ENCODE measurements at places on chromosomes 11 and 22.
A peak's percentile ranks its signal among the peaks of the same experiment; 100 is the strongest.

GRCh38 chr11:115981814-115982471, 477.7 kb upstream of the CADM1 start:
- no peak for DNase-seq

GRCh38 chr11:60981515-60981914, 10.0 kb downstream of the CD6 start:
- no peak for DNase-seq

DNA sequence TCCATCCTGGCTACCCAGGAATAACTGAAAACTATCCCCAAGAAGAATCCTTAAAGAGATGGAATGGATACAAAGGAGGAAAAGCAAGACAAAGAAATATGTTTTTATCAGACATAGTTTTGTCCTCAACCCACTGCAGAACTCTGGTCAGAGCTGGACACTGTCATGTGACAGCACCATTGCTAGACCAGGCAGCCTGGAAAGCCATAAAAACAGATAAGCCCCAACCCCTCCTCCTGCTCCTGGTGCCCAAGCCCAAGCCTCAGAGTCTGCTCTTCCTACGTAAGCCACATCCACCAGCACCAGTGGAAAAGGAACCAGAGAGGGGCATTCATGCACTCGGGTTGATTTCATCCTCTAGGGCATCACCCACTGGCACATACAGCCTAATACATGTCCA, 116.9 kb downstream of the TRIM29 start:
- no peak for DNase-seq

DNA sequence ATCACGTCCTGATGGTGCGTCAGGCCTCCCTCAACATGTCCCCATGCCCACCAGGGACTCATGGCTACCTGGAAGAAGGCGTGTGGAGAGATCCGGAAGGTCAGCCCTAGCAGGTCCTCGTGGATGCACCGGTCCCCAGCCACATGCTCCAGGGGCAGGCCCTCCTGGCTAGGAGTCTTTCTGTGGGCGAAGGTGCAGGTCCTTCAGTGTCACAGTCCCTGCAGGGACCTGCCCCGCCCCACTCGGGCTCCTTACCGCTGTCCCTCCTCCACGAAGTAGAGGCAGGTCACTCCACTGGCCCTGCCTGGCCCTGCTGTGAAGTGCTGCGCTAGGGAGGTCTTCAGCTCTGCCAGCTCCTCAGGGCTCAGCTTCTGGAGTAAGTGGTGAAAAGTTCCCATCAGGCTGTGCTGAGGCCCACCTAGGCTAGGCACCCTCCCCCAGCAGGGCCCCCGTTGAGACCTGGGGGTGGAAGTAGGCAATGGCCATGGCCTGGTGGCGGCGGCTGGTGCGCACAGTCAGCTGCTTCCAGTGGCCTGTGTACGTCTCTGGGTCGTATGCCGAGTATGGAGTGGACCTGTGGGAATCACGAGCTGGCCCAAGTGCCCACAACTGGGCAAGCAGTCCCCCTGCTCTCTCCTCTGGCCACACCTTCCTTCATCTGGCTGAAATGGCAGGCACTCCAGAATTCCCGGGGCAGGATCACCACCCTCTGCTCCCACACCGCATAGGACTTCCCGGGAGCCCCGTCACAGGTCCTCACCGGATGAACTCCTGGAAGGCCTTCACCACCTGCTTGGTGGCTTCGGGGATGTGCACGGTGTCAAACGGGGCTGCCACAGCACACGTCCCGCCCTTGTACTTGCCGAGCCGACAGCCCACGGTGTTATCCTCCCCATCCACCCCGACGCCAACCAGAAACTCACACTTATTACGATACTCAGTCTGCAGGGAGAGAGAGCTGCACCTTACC, 1.1 kb upstream of the RANBP1 start:
- no peak for DNase-seq

- peak; percentile 66 for DNase-seq
Observed at GRCh38 chr11:120883404-120884080, 140.4 kb upstream of the TBCEL start.

GRCh38 chr11:65574811-65575567, 864 bp upstream of the EHBP1L1 start:
- DNase-seq = no peak

GRCh38 chr11:30017445-30017895, 640 bp upstream of the KCNA4 start:
- DNase-seq = no peak

- no peak for DNase-seq
Observed at GRCh38 chr22:45521178-45521577, 18.5 kb downstream of the FBLN1 start.

DNA sequence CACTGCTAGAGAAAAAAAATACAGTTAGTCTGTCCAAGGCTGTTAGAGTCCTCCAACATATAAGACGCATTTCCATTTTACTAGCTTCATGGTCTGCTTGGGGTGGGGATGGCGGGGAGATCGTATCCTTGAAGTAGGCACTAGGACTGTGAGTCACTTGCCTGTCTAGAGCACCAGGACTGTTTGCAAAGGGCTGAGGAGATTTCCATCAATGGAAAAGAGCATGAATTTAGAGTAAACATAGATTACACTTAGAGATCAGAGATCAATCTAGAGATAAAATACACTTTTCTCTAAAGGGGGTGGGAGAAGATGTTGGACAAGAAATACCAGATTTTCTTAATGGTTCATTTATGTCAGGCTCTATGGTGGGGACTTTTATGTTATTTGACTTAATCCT, 1.7 kb upstream of the MS4A7 start:
- no peak for DNase-seq

DNA sequence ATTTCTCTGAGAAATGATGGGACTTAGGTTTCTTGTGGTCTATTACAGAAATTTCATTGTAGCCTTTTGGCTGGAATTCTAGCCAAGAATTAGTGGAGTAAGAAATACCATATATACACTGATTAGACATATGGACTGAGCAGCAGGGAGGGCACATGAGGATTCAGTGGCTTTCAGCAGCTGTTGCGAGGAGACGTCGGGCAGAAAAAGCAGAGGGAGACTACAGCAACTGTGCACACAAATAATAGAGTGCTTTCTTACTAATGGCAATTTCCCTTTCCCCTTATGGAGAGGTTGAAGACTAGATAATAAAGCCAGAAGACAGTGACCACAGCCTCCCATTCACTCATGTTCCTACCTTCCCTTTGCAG, 35.4 kb upstream of the CCDC34 start:
- no peak for DNase-seq

DNA sequence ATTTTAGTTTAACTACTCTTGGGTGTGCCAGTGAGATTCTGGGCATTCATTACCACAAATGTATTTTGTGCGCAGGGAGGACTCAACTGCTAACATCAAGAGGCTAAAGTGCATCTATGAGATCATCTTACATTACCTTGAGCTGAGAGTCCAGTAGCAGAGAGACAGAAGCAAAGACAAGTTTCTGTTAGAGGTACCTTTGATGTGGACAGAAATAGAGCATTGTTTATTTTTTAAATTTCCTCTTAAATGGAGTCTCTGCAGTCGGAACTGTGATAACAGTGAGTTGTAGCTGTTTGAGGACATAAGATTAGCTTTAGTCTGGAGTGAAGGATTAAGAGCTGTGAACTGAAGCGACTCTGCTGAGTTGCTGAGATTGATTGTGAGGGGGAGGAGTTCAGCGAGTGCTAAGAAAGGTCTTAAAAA, 297.0 kb downstream of the CADM1 start:
- DNase-seq = no peak
